ENCODE measurements at places on chromosomes 1 and 21.

DNA sequence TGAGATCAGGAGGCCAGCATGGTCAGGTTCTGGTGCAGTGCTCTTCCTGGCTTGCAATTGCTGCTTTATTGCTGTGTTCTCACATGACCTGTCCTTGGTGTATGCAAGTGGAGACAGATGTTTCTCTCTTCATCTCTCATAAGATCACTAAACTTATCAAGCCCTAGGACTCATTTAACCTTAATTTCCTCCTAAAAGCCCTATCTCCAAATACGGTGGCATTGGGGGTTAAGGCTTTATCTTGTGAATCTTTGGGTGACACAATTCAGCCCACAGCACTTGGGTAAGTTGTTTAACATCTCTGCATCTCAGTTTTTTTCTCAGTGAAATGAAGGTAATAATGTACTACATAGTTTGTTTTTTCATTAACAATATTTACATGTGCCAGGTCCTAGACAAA, 152.4 kb downstream of the RWDD3 start:
- no peak for DNase-seq

DNA sequence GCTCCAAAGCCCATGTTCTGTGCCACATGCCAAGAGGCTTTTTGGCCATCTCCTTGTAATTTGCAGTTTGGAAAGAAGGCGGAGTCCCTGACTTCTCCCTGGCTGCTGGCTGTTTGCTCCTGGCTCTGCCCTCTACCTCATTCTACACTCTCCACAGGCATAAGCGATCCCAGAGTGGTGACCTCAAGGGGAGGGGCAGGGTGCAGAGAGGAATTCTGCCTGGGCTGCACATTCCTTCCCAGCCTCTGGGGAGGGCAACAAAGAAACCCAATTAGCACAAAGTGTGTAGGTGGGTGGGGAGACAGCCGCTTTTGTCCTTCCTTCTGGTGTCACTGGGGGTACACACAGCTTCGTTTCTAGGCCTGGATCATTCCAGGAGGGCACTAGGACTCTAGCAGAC, 95.3 kb downstream of the HIVEP3 start:
- DNase-seq = no peak

DNA sequence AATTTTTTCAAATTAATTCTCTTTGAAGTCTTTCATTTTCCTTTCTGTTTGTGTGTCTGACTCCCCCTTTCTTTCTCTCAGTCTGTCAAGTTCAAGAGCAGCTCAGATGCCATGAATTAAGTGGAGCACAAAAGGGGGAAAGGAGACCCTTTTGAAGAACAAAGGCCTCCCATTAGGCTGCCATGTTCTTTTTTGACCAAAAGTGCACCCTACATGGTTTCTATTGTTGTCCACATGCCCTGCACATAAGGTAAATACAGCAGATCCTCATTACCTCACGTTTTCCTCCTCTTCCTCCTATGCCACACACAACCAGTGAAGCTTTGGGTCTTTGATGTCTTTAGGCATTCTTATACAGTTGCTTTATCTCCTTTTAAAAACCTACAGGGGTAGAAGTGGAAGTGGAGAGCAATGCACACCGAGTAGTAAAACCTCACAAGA, 47.7 kb downstream of the POU2F1 start:
- DNase-seq = no peak

DNA sequence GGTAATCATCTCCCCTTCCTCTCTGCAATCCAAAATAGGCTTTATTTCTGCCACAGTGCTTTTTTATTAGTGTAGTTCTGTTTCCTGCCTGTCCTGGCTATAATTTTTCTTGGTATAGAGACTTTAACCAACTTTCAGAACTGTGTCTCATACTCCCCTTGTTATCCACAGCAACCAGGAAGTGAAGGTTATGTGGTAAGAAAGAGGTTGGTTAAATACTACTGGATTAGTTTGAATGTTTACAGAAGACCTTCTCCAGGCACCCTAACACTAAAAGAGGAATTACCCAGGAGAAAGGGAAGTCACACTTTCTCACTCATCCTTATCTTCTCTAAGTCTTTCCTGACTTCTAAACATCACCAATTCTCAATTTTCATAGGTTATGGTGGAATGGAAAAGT, 17.8 kb upstream of the TNFSF4 start:
- DNase-seq = no peak

DNA sequence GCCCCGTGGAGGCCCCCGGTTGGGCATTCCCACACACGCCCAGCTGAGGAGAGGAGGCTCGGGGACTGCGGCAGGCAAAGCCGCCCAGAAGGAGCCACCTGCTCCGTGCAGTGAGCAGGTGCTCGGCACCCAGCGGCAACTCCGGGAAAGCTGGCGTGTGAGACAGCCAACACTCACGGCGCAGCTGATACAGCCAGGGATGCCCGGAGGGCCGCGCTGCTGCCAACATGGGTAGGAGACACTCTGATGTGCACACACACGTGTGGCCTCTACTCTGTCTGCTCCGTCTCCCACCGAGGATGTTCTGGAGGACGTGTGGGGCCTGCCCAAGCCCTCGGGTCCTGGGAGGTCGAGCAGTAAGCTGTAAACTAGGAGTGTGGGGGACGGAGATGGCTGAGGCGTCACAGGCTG, 12.9 kb downstream of the MORN1 start:
- DNase-seq = no peak

- no peak for DNase-seq
Measured at GRCh38 chr21:29145354-29145782, 14.9 kb downstream of the MAP3K7CL start.

DNA sequence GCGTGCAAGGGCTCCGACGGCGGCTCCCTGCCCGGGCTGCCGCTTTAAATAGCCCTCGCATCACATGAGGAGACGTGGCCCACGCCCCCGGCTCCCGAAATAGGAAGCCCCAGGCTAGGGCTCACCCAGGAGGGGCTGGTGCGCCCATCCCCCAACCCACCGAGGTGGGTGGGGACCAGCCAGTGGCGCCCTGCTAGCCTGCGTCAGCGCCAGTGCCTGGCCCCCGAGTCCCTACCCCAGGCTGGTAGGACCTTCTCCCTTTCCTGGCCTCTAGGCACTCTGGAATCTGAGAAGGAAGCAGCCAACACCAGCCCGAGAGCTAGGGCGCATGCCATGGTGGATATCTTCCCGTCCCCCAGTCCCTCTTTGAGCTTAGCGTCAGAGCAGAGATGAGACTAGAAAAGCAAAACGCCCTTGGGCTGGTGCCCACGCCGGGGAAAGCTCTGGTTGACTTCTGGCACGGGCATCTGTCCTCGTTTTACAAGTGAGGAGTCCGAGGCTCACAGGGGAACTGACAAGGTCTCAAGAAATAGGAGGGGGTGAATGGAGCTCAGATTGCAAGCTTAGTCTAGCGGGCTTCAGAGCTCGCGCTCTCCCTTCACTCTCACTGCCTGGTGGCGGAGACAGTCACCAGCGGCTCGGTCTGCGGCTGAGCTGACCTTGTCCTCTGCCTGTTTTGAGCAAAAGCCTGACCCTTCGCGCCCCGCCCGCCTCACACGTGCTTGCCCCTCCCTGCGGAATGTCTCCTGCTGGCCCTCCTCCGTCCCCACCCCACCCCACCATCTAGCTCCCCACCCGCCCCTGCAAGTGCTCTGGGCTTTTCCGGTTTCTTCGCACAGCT, at the start of gene FABP3:
TSS of gene FABP3 (minus strand) at position 21 of the 841 bp plus-strand sequence. CDS start 62 bp downstream, outside the sequence.
- DNase-seq = no peak

- DNase-seq = no peak
Measured at GRCh38 chr21:25862596-25862995, 127.8 kb downstream of the GABPA start.
